ENCODE measurements at places on chromosomes 1 and 21. TPM values are rescaled to one million over a fixed set of nuclear protein-coding genes. Genes with fewer than 3 reads are reported as not detected.
A peak's percentile ranks its signal among the peaks of the same experiment; 100 is the strongest.

DNA sequence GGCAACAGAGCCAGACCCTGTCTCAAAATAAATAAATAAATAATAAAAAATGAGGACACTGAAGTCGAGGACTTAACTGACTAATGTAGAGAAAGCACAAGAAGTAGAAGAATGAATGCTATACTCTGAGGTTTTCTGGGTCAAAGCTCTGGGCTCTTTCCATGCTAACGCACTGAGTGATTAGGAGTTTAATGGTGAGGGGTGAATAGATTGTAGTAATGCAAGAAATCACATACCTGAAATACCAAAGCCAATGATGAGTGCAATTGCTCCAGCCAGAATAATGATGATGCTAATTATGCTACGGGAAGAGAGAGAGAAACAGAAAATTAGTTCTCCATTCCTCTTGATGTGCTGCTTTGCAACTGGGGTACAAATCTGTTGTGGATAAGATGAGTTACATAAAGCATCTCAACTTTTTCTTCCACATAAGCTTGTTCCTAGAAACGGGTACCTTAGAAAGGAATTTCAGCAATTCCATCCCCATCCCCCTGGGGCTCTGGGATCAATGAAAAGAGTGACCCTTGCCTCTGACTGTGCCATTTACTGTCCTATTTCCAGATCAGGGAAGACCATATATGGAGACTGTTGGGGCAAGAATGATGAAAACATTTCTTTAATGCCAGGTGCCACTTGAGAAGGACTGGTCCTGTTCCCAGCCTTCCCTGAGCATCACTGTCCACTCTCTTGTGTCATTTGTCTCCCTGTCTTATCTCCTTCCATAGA lies 40.7 kb downstream of the VTCN1 start:
- no peaks in the 10 kb centered on the region for H3K36me3 ChIP-seq
- no peak for DNase-seq

The TMIGD3 gene
- total RNA-seq = 1.0 TPM

The ILDR2 gene
- 0.66 TPM for total RNA-seq

The CD1B gene
- 1.0 TPM for total RNA-seq

DNA sequence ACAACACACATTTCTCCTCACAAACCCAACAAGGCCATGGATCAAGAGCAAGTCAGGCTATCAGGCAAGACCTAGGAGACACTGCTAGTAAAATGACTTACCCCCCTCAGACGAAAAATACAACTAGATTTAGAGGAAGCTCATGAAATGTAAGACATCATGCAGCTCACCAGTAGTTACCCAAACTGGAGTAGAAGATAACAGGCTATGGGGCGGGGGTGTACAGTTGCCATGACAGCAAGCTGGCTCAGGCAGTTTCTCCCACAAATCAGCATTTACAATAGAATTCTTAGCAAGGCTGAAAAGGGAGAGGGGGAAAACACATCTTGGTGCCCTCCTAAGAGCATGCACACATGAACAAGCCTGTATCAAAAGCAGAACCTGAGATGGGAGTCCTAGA lies 13.9 kb downstream of the TPM3 start:
- H3K4me3 ChIP-seq = no peak overlapping the region
- H3K36me3 ChIP-seq = no peaks in the 10 kb centered on the region
- H3K4me1 ChIP-seq = peaks cover 65% of the 10 kb centered on the region
- H3K27me3 ChIP-seq = no peaks in the 10 kb centered on the region

DNA sequence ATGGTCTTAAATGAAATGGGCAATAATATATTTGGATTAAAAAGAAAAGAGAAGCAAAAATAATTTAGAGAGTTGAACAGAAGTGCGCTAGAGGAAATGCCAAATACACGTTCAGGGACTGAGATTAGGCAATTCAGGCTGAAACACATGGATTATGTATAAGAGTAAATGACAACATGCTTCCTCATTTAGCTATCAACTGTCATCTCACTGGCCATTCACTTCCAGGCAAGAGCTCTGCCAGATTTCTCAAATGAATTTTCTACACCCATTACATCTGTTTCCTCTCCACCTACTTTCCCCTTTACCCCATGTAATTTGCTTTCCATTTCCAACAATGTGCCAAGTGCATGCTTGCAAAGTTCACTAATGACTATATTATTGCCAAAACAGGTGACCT lies 582.4 kb downstream of the LTN1 start:
- H3K4me1 ChIP-seq = no peaks in the 10 kb centered on the region
- no peaks in the 10 kb centered on the region for H3K36me3 ChIP-seq
- DNase-seq = no peak
- no peaks in the 10 kb centered on the region for H3K27me3 ChIP-seq

The TBCE gene
- 15.0 TPM for total RNA-seq

DNA sequence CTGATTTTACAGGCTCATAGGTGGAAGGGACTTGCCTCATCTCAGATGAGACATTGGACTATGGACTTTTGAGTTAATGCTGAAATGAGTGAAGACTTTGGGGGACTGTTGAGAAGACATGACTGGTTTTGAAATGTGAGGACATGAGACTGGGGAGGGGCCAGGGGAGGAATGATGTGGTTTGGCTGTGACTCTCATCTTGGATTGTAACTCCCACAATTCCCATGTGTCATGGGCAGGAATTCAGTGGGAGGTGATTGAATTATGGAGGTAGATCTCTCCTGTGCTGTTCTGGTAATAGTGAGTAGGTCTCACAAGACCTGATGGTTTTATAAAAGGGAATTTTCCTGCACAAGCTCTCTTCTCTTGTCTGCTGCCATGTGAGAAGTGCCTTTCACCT lies 20.8 kb downstream of the SCYL3 start:
- no peak overlapping the region for H3K4me3 ChIP-seq
- H3K4me1 ChIP-seq = no peaks in the 10 kb centered on the region
- no peak for DNase-seq
- H3K27ac ChIP-seq = no peak overlapping the region

DNA sequence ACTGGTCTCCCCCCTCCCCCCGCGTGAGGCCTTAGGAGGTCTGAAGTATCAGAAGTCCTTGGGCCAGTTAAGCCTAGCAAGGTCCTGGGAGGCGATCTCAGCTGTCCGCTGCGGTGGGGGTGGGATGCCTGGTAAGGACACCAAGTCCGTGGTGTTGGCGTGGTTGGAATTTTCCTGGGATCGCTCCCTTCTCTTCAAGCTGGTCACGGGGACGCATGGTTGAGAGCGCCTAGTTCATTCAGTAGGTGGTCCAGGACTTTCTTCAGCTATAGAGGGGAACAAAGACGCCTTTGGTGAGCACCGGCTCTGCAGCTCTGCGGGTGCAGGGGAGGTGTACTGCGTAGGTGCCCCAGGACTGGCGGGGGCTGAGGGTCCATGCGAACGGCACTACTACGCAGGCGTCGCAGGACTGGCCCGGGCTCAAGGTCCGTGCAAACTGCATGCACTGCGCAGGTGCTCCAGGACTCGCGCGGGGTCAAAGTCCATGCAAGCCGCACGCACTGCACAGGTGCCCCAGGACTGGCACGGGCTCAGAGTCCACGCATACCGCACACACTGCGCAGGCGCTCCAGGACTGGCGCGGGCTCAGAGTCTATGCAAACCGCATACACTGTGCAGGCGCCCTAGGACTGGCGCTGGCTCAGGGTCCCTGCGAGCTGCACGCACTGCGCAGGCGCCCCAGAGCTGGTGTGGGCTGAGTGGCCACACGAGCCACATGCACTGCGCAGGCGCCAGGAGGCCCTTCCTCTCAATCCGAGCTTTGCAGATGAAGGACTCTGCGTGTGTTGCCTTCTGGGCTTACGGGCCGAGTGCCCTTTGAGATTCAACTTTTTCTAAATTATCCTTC lies 36.6 kb upstream of the HMGN1 start:
- peak; percentile 97 for DNase-seq
- no peaks in the 10 kb centered on the region for H3K27me3 ChIP-seq
- H3K36me3 ChIP-seq = no peaks in the 10 kb centered on the region
- H3K4me1 ChIP-seq = peaks cover 57% of the 10 kb centered on the region
- peak overlapping the region; percentile 67 for H3K27ac ChIP-seq
- H3K4me3 ChIP-seq = no peak overlapping the region

The RGS13 gene
- total RNA-seq = 4.9 TPM

The CRP gene
- total RNA-seq = 0.33 TPM

DNA sequence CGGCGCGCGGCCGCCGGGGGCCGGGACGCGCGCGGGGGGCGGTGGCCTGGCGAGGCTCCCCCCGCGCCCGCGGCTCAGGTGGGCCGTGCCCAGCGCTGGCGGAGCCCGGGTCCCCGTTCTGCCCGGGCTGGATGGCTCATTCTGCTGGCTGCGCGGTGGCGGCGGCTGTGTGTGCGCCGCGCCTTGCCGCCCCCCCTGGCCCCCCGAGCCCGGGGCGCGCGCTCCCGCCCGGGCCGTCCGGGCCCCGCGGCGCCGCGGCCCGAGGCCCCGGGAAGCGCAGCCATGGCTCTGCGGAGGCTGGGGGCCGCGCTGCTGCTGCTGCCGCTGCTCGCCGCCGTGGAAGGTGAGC lies at the start of gene EPHB2:
TSS of gene EPHB2 (plus strand) at position 139 of the 349 bp plus-strand sequence. CDS start at position 283, 144 bp downstream.
- no peaks in the 10 kb centered on the region for H3K27me3 ChIP-seq
- peak; percentile 65 for DNase-seq
- H3K4me3 ChIP-seq = no peak within 1 kb of the TSS
- no peaks in the 10 kb centered on the region for H3K36me3 ChIP-seq
- H3K27ac ChIP-seq = peak within 1 kb of the TSS; percentile 61

- H3K36me3 ChIP-seq = no peaks in the 10 kb centered on the region
- H3K27ac ChIP-seq = peak overlapping the region; percentile 77
- H3K4me3 ChIP-seq = no peak overlapping the region
- H3K27me3 ChIP-seq = no peaks in the 10 kb centered on the region
- peak; percentile 28 for DNase-seq
- peaks cover 35% of the 10 kb centered on the region for H3K4me1 ChIP-seq
These were observed 10.7 kb downstream of the MACF1 start for GRCh38 chr1:39214998-39215873.

The MX1 gene
- total RNA-seq = 7.0 TPM

The KLHL12 gene
- total RNA-seq = 21.8 TPM

All from body of pancreas (tissue), 4 donors.